H7 (cell line): ENCODE measurements at places on chromosomes 12 and 14. TPM values are rescaled to one million over a fixed set of nuclear protein-coding genes. Genes with fewer than 3 reads are reported as not detected.

DNA sequence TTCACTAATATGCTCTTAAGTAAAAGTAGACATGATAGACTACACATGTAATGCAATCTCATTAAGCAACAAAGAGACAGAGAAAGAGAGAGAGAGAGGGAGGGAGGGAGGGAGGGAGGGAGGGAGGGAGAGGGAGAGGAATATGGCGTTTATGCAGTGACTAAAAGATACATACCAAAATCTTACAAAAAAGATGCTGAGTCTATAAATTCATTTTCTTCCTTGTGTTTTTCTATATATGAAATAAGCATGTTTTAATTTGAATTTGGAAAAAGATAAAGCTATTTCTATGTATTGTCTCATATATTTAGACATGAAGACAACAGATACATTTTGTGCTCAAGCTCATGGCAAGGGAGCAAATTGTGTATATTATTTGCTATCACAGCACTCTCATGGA, 44.1 kb downstream of the LRFN5 start:
- DNase-seq, result no peak

GRCh38 chr12:97940629-97941028, 478.0 kb downstream of the RMST start:
- DNase-seq, result no peak

- no peak for DNase-seq
Measured at GRCh38 chr14:65074449-65075150, 27.7 kb downstream of the MAX start.

The CLEC9A gene
- not detected in 2 replicates for total RNA-seq

DNA sequence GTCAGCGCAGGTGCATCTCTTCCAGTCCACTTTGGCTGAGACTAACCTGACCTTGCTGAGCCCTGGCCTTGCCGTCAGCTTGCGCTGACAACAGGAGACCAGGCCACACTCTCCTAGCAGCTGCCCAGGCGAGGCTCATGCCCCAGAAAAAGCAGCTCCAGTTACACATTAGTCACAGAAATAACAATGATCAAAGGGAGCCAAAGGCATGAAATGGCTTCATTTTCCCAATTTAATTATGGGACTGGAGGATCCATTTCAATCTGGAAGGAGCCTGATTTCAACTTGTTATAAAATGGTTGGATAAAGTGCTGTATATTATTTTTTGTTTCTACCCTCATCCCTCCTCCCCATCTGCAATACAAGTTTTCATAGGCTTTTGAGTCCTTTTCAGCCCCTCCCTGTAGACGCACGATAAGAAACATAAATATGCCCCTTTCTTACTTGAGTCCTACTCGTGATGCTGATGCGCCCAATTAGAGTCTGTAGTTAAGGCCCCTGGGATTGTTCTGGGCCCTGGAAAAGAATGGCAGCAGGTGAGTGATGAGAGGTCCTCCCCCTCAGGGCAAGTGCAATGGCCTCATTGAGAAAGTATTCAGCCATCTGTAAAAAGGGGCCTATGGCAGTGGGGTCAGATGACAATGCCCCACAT, 376.0 kb downstream of the C12orf75 start:
- DNase-seq, result no peak

- DNase-seq, result peak; percentile 26
Measured at GRCh38 chr14:101494826-101495225, 66.5 kb upstream of the DIO3 start.

The LMNTD1 gene
- 2.8 TPM in 1 of 2 replicates, not detected in the other for total RNA-seq

GRCh38 chr14:53542732-53543131, 389.6 kb upstream of the DDHD1 start:
- DNase-seq, result no peak

DNA sequence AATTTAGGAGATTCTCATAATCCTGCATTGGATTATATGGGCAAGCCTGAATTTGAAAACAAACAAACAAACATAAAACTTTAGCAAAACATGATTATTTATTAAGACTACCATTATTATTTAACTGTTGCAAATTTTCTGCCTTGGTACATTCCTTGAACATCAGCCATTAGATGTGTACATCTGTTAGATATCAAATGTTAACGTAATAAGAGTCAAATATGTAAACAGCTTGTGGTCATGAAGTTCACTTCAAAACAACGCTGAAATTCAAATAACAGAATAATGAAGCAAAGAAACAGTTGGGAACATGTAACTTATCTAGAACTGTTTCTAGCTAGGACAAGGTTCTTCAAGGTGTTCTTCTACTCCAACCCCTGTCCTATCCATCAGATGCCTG, 14.3 kb upstream of the TMX1 start:
- no peak for DNase-seq

The VAMP1 gene
- 23.9 and 26.8 TPM in 2 replicates for total RNA-seq

The OSGEP gene
- total RNA-seq, result 58.4 and 62.6 TPM in 2 replicates

- no peak for DNase-seq
Measured at GRCh38 chr14:38404100-38404541, 148.2 kb upstream of the CLEC14A start.

The OR11H7 gene
- not detected in 2 replicates for total RNA-seq

The NKX2-1 gene
- total RNA-seq, result 0.78 and 1.7 TPM in 2 replicates

DNA sequence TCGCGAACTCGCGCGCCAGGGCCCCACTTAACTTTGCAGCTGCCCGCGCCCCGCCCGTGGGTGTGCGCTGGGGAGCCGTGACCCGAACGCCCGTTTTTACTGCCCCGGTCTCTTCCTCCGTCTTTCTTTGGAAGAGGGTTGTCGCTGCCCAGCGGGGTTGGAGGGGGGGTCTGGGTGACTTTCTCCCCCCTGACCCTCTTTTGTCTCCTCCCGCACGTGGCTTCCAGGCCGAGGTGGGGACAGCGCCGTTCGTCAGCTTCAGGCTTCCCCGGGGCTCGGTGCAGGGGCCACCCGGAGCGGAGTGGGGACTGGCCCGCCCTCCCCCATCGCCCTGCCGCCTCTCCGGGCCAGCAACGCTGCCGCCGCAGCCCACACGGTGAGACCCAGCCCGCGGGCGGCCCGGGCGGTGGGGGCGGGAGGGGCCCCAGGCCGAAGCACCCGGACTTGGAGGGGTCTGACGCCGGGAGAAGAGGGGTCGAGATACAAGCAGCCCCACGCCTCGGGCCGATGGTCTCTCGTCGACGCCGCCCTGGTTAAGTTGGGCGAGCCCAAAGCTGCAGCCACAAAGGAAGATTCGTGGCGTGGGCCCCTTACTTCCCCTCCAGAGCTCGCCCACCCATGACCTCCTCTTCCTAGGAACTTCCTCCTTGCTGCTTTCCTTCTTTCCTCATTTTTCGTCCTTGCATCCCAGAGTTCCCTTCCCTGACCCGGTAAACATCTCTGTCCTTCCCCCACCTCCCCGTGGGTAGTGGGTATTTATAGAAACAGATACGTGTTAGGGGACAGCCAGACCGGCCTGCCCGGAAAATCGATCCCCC, 1.2 kb downstream of the DYRK2 start:
- DNase-seq, result peak; percentile 74

GRCh38 chr14:103679351-103679750, 35.9 kb downstream of the XRCC3 start:
- DNase-seq, result peak; percentile 87

DNA sequence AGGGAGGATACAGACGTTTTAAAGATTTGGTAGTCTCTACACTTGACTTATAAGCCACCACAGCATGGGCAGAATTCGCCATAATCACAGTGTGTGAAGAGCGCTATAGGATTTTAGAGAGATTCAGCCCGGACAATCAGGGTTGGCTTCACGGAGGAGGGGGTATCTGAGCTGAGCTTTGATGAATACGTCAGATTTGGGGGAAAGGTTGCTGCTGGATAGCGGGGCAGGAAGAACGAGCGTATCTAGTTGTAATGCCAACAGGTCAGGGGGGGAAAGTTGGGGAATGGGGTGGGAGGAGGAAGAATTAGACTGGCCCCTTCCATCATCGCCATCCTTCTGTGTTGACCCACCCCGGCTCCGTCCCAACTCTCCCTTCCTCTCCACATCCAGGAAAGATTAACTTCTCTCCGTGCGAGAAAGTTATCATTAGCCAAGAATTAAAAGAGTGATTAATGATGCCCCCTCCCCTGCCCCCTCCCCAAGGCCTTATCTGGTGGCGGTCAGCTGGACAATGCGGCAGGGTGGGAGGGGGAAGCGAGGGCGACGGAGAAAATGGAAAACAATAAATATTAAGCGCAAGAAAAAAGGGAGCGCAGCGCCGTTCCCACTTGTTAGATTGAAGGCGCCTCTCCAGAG, 13.5 kb upstream of the GPATCH2L start:
- peak; percentile 66 for DNase-seq

- DNase-seq, result no peak
Measured at GRCh38 chr12:51403681-51404136, 12.5 kb upstream of the GALNT6 start.

- DNase-seq, result peak; percentile 74
Measured at GRCh38 chr12:120234643-120235368, 30.7 kb downstream of the PXN start.

The APOF gene
- total RNA-seq, result not detected in 2 replicates

DNA sequence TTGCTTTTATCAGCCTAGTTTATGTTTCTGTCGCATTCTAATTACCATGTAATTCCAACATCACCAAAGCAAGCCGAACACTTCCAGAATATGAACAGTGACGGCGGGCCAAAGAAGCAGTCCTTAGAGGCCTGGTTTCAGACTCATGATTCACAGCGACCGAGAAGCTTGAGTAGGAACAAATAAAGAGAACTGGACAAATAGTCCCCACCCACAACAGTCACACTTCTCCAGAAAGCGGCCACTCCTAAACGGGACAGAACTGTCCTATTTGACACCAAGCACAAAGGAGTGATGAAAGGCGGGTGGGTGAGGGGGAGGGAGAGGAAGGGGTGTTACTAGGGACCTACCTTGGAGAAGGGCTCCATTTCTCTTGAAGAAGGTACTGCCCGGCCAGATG, 136.4 kb downstream of the FOXN3 start:
- DNase-seq, result no peak

GRCh38 chr14:85038526-85039352, 491.2 kb upstream of the FLRT2 start:
- DNase-seq, result no peak

The PLEKHD1 gene
- 0.10 and 0.37 TPM in 2 replicates for total RNA-seq

- no peak for DNase-seq
Measured at GRCh38 chr12:13905794-13906193, 75.6 kb downstream of the GRIN2B start.

The GPR84 gene
- total RNA-seq, result not detected in 2 replicates

GRCh38 chr14:33699300-33699983, 251.4 kb downstream of the EGLN3 start:
- no peak for DNase-seq
